Hematopoietic multipotent progenitor cell (in vitro differentiated cells): ENCODE measurements at places on chromosomes 16 and 17. TPM values are rescaled to one million over a fixed set of nuclear protein-coding genes. Genes with fewer than 3 reads are reported as not detected.

ABCC3 gene
- total RNA-seq = 1.6 TPM

LGALS9C gene
- total RNA-seq = 0.27 TPM

DNA sequence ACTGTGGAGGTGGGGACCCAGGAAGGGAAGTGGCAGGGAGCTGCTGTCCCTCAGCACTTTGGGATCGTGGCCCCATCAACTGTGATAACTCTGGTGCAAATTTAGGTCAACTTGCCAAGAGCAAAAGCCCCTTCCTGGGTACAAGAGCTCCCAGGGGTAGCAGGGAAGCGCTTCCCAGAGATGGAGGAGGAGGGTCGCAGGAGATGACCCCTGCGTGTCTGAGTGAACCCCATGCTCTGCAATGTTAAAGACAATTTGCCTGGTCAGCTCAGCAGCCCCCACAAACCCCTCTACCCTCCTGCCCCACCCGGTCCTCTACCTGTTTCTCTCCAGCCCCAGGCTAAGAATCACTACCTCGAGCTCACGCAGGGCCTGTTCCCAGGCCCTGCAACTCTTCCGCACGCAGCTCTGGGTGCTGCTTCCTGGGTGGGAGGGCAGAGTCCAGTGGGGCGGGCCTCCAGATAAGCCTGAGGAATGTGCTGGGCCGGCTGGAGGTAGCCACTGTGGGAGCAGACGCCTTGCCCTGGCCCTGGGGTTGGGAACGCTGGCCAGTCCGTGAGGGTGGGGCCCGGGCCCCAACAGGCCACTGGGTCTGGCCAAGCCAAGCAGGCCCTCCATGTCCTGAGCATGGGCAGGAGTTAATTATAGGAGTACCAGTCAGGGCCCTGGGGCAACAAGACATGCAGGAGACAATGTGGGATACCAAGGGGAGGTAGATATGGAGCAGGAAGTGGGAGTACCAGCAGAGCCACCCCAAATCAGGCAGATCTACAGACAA is 6.1 kb downstream of the DOK4 start:
- DNase-seq = no peak

- no peak for DNase-seq
These were observed 1.9 kb upstream of the DHRS13 start for GRCh38 chr17:28904800-28905199.

GRCh38 chr16:84368308-84368996 is at the start of gene ATP2C2:
TSS of gene ATP2C2 (plus strand) at chr16:84368538. CDS start at chr16:84368616, 78 bp downstream.
- no peak for DNase-seq

TNS4 gene
- under 0.01 TPM for total RNA-seq

KIAA0753 gene
- 10.8 TPM for total RNA-seq

- no peak for DNase-seq
These were observed 20.4 kb upstream of the XYLT1 start for GRCh38 chr16:17491140-17491662.

TBX2 gene
- total RNA-seq = under 0.01 TPM

GRCh38 chr17:1289695-1290094 is 10.2 kb downstream of the TRARG1 start:
- DNase-seq = no peak

GNG13 gene
- not detected for total RNA-seq

GRCh38 chr17:69042308-69042707 is 18.4 kb downstream of the ABCA9 start:
- no peak for DNase-seq

GRCh38 chr16:27149986-27150385 is 53.3 kb upstream of the KDM8 start:
- DNase-seq = no peak

GRCh38 chr17:3472137-3472536 is 518 bp upstream of the SPATA22 start:
- DNase-seq = no peak

- DNase-seq = no peak
These were observed 25.3 kb downstream of the SLC47A1 start for GRCh38 chr17:19558946-19559345.

- DNase-seq = no peak
These were observed 14.1 kb upstream of the DBNDD1 start for GRCh38 chr16:90033387-90033786.

GRCh38 chr16:69768666-69769065 is 6.5 kb downstream of the WWP2 start:
- no peak for DNase-seq

DNA sequence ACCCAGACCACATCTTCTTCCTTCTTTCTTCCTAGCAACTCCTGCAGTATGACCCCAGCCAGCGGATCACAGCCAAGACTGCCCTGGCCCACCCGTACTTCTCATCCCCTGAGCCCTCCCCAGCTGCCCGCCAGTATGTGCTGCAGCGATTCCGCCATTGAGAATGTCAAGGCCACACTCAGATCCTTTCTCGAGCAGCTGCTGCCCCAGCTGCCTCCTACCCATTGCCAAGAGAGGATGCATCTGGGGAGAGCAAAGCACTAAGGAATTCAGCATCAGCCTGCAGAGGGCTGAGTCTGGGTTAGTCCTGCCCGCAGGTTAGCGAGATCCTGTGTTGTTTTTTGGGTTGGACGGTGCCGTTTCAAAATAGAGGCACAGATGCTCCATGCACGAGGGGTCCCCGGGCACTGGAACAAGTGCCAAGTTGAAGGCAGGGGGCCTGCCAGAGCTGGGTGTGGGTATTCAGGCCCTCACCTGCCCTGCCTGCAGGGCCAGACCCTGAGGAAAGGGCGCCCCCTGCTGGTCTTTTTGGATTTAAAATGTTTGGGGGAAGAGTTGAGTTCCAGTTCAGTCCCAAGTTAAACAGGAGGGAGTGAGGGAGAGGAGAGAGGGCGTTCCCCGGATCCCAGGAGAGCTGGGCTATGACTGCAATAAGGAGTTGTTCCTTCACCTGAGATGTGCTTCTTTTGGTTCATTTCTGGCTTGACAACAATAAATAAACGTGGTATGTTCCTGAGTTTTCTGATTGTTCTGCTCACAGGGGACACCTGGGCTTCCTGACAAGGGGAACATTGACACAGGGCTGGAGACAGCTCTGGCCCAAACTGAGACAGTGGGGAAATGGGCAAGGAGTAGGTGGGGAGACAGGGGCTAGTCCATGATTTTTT is 4.9 kb downstream of the CDK3 start:
- DNase-seq = peak; percentile 68

CLDN9 gene
- 0.27 TPM for total RNA-seq

DNA sequence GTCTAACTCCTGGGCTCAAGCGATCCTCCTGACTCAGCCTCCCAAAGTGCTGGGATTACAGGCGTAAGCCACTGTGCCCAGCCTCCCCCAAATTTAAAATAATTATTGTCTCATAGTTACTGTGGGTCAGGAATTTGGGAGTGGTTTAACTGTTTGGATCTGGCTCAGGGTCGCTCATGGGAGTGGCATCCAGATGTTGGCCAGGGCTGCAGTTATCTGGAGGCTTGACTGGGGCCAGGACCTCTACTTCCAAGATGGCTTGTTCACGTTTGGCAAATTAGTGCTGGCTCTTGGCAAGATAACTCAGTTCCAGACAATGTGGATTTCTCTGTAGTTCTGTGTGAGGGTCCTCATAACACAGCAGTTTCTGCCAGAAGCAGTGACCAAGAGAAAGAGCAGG is 8.0 kb downstream of the TEN1 start:
- DNase-seq = no peak

DNA sequence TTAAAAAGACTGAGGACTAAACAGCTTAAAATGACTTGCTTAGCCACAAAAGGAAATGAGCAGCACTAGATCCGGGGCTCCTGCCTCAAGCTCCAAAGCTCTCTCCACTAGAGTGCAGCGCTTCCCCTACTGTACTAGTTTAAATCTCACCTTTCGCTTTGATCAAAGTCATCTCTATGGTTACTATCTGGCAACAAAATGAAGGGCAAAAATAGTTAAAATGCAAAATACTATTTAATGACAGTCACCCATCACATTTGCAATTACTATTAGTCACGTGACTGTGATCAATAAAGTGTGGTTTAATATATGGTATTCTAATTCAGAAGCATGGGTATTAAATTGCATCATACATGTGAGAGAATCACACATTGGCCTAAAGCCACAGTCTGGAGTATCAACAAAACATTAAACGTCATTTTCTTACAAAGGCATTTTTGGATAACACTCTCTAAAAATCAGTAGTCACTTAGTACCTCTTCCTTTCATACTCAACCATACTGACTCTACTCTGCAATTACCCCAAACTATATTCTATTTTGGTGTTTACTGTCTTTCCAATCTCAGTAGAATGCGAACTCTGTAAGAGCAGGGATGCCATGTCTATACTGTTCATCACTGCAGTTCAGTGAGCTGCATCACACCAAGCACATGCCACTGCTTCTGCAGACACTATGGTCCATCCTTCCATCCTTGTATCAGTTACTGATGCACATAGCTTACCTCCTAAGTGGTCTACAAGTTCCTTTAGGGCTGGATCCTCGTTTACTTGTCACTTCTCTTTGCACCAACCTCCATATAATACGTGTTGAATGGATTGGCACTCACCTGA is 6.2 kb downstream of the PSMD12 start:
- peak; percentile 60 for DNase-seq

GRCh38 chr16:2371421-2371820 is 30.9 kb upstream of the ABCA3 start:
- no peak for DNase-seq

DNA sequence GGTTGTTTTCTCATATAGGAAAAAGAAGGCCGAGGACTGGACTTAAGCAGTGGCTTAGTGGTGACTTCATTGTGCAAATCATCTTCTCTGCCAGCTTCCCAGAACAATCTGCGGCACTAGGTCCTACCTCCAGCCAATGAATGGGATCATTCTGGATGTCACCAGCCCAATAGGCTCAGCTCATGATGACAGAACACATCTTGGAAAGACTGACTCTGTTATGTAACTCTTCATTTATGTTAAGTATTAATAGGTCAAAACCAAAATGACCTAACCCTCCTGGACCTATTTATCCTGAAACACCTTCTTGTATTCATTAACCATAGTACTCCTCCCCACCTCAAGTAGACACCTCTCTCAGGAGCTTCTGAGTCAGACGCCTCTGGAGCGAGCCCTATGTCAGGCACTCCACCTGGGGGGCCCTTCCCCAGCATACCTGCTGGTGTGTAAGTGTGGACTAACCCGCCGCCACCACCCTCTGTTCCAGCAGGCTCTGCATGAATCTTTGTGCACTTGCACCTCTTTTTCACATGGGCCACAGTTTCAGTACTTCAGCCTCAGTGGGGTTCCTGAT is 7.2 kb downstream of the ARL2BP start:
- DNase-seq = no peak

GRCh38 chr16:22313876-22314470 is 16.8 kb downstream of the POLR3E start:
- no peak for DNase-seq
